Kidney (tissue), 22 donors: ENCODE measurements at places on chromosomes 3 and 15. TPM values are rescaled to one million over a fixed set of nuclear protein-coding genes. Genes with fewer than 3 reads are reported as not detected.

The GASK1A gene
- 7.3 TPM for total RNA-seq

The FBN1 gene
- 30.8 TPM for total RNA-seq

- H3K4me1 ChIP-seq, result no peaks in the 10 kb centered on the region
- peak overlapping the region; percentile 17 for H3K4me3 ChIP-seq
- H3K27ac ChIP-seq, result no peak overlapping the region
- H3K27me3 ChIP-seq, result no peaks in the 10 kb centered on the region
These were observed 66.3 kb downstream of the ISG20 start for GRCh38 chr15:88704791-88705768.

GRCh38 chr3:101902041-101902440 lies 52.7 kb downstream of the NFKBIZ start:
- H3K36me3 ChIP-seq, result no peaks in the 10 kb centered on the region
- no peak overlapping the region for H3K4me3 ChIP-seq
- H3K4me1 ChIP-seq, result no peaks in the 10 kb centered on the region
- no peaks in the 10 kb centered on the region for H3K27me3 ChIP-seq
- no peak for DNase-seq
- no peak overlapping the region for H3K27ac ChIP-seq

DNA sequence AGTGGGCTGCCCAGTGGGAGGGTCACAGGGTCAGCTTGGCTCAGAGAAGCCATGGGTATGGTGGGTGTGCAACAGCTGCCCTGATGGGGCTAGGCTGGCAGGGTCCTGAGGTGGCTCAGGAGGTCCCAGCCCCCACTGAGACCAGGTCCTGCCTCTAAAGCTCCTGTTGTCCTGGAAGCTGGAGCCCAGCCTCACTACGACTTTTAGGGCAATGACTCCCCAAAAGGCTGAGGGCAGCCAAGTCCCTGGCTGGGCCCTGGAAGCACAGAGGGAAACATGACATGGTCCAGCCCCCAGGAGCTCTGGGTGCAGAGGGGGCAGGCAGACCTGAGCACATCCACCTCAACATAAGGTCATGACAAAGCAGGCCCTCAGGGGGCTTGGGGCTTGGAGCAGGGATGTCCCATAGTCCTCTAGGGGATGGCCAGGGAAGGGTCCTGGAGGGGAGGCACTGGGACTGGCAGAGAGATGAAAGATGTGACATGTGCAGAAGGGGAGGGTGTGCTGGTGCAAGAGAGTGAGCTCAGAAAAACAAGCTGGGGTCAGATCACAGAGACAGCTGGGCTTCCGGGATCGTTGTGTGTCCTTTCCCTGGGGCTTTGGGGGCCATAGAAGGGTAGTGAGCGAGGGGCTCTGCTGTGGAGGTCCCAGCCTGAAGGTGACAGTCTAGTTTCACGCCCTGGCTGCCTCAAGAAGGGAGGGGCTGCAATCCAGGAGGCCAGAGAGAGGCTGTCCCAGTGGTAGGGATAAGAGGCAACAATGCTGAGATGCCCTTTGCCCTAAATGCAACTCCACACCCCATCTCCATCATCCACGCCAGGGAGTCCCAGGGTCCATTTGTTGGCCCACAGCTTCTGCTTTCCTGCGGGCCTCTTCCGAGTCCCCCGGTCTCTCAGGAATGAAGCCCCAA lies 639 bp upstream of the ITIH3 start:
- no peaks in the 10 kb centered on the region for H3K4me1 ChIP-seq
- H3K4me3 ChIP-seq, result no peak overlapping the region
- no peak overlapping the region for H3K27ac ChIP-seq
- no peak for DNase-seq
- no peaks in the 10 kb centered on the region for H3K36me3 ChIP-seq
- H3K27me3 ChIP-seq, result no peaks in the 10 kb centered on the region

- no peaks in the 10 kb centered on the region for H3K4me1 ChIP-seq
- H3K36me3 ChIP-seq, result no peaks in the 10 kb centered on the region
- no peak overlapping the region for H3K4me3 ChIP-seq
- no peak for DNase-seq
These were observed 163.9 kb downstream of the WNT7A start for GRCh38 chr3:13715961-13716360.

DNA sequence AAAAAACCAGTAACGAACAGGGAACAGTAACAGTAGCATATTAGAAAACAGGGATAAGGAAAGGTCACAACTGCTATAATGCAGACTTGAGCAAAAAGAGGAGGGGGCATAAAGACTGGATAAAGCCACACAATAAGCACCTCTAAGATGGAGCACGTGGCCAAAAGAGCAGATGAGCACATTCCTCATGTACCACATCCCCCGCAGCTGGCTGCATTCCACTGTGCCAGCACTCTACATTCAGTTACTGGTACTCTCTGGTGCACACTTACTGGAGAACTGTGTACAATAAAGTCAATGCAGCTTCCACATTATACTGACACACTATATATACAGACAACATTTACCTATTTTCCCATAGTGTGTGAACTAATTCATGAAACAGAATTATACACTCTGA lies 64.7 kb downstream of the UBE3A start:
- H3K4me3 ChIP-seq, result no peak overlapping the region
- H3K27ac ChIP-seq, result no peak overlapping the region
- H3K27me3 ChIP-seq, result no peaks in the 10 kb centered on the region
- H3K4me1 ChIP-seq, result no peaks in the 10 kb centered on the region
- DNase-seq, result no peak

- H3K27me3 ChIP-seq, result no peaks in the 10 kb centered on the region
- no peak for DNase-seq
- H3K4me1 ChIP-seq, result no peaks in the 10 kb centered on the region
- no peak overlapping the region for H3K4me3 ChIP-seq
- H3K36me3 ChIP-seq, result no peaks in the 10 kb centered on the region
These were observed 168.5 kb upstream of the FAM3D start for GRCh38 chr3:58835086-58835485.

GRCh38 chr3:179701176-179701827 lies 48.5 kb downstream of the USP13 start:
- no peaks in the 10 kb centered on the region for H3K27me3 ChIP-seq
- DNase-seq, result no peak
- no peaks in the 10 kb centered on the region for H3K36me3 ChIP-seq
- H3K4me1 ChIP-seq, result no peaks in the 10 kb centered on the region
- no peak overlapping the region for H3K27ac ChIP-seq
- no peak overlapping the region for H3K4me3 ChIP-seq

- no peak overlapping the region for H3K4me3 ChIP-seq
- DNase-seq, result no peak
These were observed 11.3 kb downstream of the TBC1D2B start for GRCh38 chr15:78065973-78066946.

- DNase-seq, result no peak
- no peaks in the 10 kb centered on the region for H3K4me1 ChIP-seq
These were observed 54.8 kb downstream of the MSL2 start for GRCh38 chr3:136141291-136141785.

DNA sequence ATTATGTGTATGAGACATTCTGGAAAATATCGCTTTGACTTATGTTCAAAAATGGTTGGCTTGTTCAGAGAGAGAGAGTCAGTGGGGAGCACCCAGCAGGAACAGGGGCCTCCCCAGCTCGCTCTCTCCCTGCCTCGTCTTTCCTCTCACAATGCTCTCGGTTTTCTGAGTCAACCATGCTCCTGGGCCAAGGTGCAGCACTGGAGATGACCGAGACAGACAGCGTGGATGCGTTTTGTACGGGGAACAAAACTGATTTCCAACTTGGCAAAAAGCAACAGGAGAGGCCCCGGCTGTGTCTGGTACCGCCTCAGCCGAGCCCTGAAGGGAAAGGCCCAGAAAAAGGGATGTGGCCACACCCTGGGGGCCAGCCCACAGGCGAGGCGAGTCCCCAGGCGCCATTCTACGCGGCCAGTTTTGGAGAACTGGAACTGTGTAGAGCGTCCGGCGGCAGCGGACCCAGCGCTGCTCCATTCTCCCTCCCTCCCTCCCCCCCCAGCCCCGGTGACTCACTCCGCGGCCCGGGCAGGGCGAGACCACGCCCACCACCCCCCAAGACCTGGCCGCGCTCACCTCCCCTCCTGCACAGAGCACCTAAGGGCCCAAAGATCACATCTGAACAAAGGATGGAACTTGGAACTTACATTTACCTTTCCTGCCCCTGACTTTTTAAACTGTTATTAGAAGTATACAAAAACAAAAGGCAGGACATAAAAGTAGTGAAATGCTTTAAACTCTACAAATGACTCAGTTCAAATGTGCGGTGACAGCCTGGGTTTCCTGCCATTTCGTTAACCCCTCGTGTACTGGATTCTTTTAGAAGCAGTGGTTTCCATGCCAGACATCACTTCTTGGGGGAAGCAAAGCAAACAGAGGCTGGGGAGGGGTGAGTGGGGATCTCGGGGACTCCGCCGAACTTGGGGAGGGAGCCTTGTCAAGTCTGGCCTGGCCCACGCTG lies 12.7 kb downstream of the ATP10A start:
- peak; percentile 92 for DNase-seq
- peaks cover 8% of the 10 kb centered on the region for H3K4me1 ChIP-seq
- H3K4me3 ChIP-seq, result peak overlapping the region; percentile 29
- H3K36me3 ChIP-seq, result no peaks in the 10 kb centered on the region

DNA sequence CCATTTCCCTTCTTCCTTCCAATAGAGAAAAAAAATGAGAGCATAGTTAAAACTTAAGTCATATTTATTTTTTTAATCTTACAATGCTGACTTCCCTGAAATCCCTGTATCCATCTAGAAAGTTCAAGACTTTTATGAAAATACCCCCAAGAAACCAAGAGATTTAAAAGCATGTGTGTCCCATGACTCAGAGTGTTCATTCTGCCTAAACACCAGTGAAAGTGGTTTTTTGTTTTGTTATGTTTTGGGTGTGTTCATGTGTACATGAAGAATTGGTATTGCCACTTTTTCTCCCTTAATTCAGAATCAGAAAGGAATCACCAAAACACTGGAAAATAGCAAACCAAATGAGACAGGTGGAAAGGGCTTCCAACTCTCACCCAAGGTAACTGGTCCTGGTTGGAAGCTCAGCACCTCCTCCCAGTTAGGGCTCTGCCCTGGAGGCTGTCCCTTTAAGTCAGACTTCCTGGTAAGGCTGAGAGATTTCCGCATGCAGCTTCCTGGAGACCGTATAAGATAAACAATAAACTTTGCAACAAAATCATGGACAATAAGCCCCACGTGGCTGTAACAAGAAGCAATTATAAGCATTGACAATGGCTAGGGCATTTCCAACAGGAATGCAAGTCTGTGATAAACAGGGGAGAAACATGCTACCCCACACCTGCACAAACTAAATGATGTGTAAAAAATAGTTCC lies 121.9 kb upstream of the ARHGEF3 start:
- H3K4me1 ChIP-seq, result no peaks in the 10 kb centered on the region
- H3K27ac ChIP-seq, result peak overlapping the region; percentile 61
- no peak overlapping the region for H3K4me3 ChIP-seq
- H3K27me3 ChIP-seq, result no peaks in the 10 kb centered on the region
- DNase-seq, result peak; percentile 67
- H3K36me3 ChIP-seq, result no peaks in the 10 kb centered on the region

GRCh38 chr3:180335050-180335449 lies 266.9 kb upstream of the TTC14 start:
- no peak for DNase-seq
- no peak overlapping the region for H3K27ac ChIP-seq
- H3K36me3 ChIP-seq, result no peaks in the 10 kb centered on the region
- no peak overlapping the region for H3K4me3 ChIP-seq

- H3K27ac ChIP-seq, result no peak overlapping the region
- no peak for DNase-seq
- H3K4me1 ChIP-seq, result no peaks in the 10 kb centered on the region
- peaks cover 7% of the 10 kb centered on the region for H3K36me3 ChIP-seq
- H3K27me3 ChIP-seq, result no peaks in the 10 kb centered on the region
- H3K4me3 ChIP-seq, result no peak overlapping the region
These were observed 185.0 kb downstream of the PLCL2 start for GRCh38 chr3:17069754-17070153.

GRCh38 chr15:36363335-36363734 lies 216.1 kb upstream of the CDIN1 start:
- H3K4me1 ChIP-seq, result no peaks in the 10 kb centered on the region
- H3K27ac ChIP-seq, result no peak overlapping the region
- no peak overlapping the region for H3K4me3 ChIP-seq
- H3K27me3 ChIP-seq, result no peaks in the 10 kb centered on the region
- DNase-seq, result no peak
